NCI-H187 (cell line): ENCODE measurements at places on chromosomes 3 and 15.

DNA sequence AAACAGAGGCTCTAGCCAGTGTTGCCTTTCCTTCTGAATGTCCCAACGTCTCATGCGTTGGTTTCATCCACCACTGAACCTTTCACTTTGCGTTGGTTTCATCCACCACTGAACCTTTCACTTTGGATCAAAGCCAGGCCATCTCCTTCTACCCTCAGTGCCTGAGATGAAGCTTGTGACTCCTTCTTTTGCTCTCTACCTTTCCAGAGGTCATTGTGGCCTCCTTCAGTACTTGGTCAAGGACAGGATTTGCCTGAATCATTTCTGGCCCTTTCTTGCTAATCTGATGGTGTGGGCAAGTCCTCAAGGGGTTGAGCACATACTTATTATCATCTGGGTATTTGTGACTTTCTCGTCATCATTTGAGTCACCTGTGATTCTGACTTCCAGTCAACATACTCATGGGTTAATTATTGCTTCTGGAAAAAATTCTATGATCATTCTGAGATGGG, 50.0 kb downstream of the SELENOT start:
- DNase-seq = no peak

DNA sequence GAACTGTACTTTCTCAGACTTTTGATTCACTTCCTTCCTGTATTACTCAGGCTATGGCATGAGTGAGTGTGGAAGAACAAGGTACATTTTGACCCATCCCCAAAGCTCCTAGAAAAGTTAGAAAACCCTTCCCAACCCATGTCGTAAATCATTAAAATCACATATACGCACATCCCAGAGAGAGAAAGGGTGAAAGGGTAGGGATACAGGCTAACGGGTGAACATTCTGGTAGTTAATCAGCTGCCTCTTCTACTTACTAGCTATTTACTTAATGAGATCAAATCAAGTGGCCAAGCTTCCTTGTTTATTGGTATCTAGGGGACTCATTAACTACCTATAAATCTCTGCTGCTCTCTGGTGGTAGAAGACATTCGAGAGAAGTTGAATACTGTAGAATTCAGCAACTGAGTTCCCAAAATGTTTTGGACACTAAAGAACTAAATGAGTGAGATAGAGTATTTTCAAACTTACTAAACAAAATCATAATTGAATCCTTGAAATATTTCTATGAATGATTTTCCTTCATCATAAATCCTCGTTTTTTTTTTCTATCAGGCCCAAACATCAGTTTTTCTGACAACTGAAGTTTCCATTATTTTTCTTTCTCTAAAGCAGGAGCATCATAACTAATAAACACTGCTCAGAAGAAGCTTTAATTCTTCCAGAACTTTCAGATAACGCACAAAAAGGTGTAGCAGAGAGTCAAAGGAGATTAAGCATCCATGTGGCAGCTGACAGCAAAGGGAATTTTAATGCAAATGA, 124.2 kb downstream of the IMPG2 start:
- DNase-seq = no peak

DNA sequence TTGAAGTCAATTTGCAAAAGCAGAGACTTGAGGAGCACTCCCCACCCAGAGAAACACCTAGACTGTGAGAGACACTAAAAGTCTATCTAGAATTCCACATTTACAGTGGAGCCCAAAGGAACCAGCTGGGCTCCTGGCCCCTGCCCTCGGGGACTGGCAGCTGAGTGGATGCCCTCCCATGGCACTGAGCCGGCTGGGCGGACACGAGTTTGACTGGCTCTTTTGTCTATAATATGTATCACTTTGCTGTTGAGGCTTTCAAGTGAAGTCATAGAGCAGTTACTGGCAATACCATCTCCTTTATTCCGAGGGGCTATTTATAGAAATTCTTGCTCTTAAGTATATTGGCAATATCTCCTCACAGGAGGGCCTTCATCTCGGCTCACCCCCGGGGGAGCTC, 65.8 kb upstream of the TNFAIP8L3 start:
- DNase-seq = no peak

GRCh38 chr3:151880416-151880690, 6.9 kb downstream of the SUCNR1 start:
- no peak for DNase-seq

- DNase-seq = no peak
Observed at GRCh38 chr15:51688863-51689262, 7.6 kb downstream of the SCG3 start.

GRCh38 chr3:72255191-72255590, 470.2 kb upstream of the PROK2 start:
- DNase-seq = no peak

DNA sequence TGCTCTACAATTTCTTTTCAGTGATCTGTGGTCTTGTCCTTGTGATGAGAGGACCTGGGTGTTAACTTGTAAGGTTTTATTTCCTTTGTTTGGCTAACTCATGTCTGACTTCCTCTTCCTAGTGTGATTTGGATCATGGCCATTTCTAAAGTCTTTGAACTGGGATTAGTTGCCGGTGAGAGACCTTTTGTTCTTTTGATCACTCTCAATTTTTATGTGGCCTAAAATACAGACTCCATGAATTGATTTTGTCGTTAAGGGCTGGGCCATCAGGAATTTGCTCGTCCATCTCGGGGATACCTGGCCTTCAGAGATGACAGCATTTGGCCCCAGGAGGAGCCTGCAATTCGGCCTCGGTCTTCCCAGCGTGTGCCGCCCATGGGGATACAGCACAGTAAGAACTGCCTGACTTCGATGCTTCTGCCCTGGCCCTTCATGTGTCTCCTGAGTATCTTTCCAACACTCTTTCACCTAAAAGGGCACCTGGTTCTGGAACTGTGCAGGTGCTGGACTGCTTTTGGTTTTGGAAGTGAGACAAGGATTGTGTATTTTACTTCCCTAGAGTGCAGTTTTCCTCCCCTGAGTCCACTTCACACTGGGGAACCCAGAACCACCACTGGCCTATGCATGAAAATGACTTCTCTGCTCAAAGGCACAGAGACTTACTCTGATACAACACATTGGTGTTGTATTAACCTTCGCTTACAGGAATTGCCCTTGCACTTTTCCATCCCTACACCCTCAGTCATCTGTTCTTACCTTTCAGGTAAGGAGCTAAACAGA, 13.1 kb upstream of the LRRC2 start:
- DNase-seq = no peak

DNA sequence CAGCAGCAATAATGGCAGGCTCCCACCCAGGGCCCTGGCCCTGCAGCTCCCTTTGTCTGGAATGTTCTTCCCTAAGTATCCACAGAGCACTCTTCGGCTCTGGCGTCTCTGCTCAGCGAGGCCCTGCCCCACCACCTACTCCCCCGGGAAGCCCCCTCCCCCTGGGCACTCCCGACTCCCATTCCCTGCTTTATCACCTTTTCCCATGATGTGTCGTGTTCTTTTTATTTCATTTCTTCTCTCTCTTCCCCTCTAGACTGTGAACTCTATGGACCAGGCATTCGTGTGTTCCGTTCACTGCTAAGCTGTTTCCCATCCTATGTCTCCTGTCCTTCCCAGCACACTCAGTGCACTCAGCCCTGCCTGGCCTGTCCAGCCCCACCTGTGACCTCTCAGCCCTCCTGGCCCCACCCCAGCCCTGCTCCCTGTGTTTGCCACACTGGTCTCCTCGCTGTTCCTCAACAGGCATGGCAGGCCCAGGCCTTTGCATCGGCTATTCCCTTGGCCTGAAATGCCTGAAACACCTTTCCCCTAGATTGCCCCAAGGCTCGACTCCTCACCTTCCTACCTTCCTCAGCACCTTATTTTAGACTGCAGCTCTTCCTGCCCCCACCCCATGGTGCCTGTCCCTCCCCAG, 107.4 kb downstream of the TPRA1 start:
- no peak for DNase-seq

DNA sequence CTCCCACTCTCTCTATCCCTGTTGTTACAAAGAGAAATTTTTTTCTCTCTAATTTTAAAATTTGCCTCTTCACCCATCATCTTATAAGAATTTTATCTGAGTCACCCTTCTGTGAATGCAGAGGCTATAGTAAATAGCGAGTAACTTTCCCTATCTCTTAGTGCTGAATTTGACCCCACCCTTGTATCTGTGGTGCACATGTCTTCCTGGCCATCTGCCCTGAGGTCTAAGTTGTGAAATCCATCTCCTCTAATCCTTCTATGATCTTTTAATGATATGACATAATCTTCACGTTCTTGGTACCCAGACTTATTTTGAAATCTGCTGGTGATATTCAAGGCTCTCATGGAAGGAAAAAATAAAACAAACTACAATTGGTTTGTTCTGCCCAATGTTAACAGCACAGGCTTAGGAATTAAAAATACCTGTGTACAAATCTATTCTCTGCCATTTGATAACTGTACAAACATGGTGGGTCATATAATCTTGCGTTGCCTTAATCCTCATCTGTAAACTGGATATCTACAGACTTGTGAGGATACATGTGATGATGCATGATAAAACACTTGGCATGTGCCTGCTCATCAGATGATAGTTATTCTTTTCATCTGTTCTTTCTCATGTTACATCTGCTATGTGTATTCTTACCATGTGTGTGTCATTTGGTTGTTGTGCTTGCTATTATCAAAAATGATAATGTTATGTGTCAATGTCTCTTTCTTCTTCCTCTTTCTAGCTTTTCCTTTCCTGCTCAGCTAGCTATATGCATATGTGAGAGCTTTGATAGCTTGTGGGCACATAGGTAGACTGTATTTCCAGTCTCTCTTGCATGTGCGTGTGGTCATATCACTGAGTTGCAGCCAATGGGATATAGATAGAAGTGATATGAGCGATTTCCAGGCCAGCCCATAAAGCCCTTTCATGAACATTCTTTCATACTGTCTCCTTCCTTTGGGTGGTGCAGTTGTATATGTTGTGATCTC, 13.7 kb upstream of the CCR3 start:
- no peak for DNase-seq
